ENCODE measurements at places on chromosomes 1 and 21.

GRCh38 chr1:184743062-184743756 lies 11.4 kb downstream of the EDEM3 start:
- no peak for DNase-seq

- DNase-seq: no peak
Measured at GRCh38 chr1:175678471-175678870, 64.9 kb downstream of the TNR start.

DNA sequence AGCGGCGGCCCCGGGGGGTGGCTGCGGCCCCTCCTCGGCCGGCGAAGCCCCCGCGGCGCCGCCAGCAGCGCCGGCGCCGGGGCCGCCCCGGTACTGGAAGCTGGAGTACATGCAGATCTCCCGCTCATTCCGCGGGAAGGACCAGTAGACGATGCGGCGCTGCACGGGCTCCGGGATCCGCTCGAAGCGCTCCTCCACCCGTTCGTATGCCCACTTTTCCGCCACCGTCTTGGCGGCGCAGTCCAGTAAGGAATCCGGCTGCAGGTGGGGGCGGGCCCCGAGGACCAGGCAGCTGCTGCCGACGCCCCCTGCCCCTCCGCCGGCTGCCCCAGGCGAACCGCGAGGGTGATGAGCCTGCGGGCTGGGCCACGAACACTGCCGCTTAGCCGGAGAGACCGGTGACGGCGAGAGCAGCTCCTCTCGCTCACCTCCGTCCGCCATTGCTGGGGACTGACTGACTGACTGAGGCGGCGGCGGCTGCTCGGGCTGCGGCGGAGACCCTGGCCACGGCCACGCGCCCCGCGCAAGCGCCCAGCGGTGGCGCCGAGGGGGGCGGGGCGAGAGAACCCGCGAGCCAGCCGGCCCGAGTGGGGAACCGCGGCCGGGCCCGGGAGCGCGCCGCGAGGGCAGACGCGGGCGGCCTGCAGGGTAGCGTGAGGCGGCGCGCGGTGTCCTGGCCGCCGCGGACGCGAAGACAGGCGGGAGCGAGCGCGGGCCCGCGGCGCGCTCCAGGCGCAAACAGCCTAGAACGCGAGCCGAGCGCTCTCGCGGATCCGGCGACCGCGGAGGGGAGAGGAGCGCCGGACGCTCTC lies at the start of gene ZSWIM5:
TSS of gene ZSWIM5 (minus strand) at position 696 of the 812 bp plus-strand sequence. CDS start at position 441, 255 bp downstream.
- peak; percentile 29 for DNase-seq

DNA sequence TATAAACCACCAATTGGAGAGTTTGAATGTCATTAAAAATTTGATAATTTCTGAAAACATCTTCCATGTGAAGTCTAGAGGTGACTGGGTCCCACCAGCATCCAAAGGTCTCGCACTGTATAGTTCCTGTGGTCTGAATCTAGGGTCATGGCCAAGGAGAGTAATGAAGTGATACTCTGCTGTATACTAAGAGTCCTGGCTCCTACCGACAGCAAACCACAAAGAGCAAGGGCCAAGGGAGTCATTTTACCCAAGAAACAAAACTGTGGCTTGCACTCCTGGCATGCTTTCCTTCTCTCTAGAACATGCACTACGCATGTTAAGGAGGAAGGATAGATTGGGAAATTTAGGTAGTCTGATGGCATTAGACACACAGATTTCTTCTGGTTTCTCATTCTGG lies 115.6 kb downstream of the BRINP2 start:
- DNase-seq: no peak

- no peak for DNase-seq
Measured at GRCh38 chr1:74423471-74423870, 88.9 kb downstream of the LRRC53 start.

DNA sequence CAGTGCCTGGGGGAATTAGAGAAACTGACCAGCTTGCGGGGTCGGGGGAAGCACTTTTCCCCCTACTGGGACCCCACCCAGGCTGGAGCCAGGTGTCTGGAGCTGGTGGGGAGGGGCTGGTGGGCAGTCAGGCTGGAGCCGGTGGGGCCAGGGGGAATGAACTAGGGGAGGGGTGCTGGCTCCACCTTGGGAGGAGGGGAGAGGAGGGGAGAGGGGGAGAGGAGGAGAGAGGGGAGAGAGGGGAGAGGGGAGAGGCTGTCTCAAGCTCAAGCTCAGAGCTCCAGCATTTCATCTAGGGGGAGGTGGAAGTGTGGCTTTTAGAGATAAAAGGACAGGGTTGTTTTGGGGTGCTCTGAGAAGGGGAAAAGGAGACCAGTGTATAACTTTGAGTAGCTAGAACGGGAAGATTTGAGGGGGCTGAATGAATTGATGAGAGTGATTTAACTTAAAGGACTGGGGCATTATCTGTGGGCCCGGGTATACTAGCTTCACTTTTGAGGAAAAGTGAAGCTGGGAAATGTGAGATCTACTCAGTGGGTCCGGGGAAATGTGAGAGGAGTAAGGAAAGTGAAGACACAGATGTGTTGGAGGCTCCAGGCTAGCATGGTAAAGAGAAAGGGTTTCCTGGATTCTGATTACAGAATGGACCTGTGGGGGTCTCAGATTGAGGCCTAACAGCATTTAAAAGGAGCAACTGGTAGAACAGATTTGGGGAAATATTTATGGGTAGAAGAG lies 2.8 kb downstream of the EFNA1 start:
- DNase-seq: no peak

- DNase-seq: no peak
Measured at GRCh38 chr1:62508187-62508758, 71.4 kb downstream of the USP1 start.

DNA sequence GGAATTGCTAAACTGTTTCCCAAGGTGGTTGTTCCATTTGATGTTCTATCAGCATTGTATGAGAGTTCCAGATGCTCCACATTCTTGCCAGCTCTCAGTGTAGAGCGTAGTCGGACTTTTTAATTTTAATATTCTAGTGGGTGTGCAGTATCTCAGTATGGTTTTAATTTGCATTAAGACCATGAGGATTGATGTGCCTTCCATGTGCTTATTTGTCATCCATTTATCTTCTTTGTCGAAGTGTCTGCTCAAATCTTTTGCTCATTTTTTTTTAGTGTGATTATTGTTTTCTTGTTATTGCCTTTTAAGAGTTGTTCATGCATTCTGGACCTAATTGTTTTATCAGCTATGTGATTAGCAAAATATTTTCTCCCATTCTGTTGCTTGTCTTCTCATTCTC lies 13.8 kb upstream of the GUCA2B start:
- DNase-seq: no peak

GRCh38 chr1:109277434-109278204 lies 5.3 kb downstream of the PSRC1 start:
- peak; percentile 44 for DNase-seq

DNA sequence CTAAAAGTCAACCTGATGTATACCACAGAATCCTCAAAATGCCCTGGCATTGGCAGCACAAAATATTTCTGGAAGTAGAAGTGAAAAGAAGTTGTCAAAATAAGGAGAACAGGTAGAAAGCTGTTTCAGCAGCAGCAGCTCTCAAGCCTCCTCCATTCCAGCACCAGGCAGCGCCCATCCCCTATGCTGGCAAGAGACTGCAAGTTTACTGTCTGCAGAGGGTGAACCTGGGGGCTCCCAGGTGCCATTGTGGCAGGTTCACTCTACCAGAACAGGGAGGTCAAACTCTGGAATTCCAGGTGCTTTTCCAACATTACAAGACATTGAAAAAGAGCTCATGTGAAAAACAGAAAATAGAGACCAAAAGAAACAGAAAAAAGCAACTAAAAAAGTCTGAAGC lies 128.8 kb upstream of the CTTNBP2NL start:
- DNase-seq: no peak

GRCh38 chr1:239558991-239559390 lies 172.6 kb downstream of the CHRM3 start:
- DNase-seq: no peak

DNA sequence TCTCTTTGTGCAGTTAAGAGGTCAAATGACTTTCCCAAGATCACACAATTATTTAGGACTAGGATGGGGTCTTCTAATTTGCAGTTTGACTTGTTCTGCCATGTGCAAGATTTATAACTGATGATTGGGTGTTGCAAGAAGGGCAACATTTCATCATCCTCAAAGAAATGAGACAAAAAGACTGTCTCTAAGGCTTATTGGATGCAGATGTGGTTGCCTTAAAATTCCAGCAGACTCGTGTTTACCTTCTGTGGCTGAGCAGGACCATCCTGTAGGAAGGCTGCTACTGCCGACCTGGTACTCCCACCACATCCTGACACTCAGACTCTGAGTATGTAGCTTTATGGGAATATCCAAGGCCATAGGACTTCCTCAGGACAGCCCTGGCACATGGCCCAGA lies 99.9 kb upstream of the SGIP1 start:
- DNase-seq: no peak

DNA sequence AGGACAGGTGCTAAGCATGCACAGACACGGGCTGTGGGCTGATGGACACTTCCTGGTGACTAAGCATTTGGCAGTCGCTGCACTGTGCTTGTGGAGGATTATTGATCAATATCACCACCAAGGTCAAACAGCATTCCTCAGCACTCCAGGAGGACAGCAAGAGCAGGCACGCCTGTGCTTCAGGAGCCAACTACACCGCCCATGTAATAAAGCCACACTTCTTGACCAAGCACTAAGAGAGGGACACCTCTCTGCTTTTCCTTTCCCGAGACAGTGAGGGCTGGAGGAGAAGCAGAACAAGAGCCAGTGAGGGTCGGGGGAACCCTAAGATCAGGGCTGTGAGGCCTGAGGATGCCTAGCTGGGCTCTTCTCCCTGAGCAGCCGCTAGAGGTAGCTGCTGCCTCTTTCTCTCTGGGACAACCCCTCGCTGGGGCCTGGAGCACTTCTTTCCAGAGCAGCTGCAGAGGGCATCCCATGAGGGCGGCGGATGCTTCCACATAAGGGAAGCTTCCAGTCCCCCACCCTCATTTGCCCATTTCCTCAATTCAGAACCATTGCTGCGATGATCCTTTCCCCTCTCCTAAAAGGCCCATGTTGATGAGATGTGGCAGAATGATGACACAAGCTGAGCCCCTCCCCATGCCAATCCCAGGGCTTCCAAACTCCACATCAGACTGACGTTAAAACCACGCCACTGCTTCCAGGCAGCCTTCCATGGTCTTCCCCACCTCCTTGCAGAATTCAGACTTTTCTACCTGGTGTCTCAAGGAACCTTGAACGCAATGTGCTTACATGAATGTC lies 19.1 kb downstream of the RAB7B start:
- no peak for DNase-seq

- DNase-seq: no peak
Measured at GRCh38 chr1:58390091-58390490, 156.4 kb downstream of the OMA1 start.

Data from activated gamma-delta T cell treated with anti-CD3 and anti-CD28 coated beads, Interleukin-2, amount 50 U/mL, for 16 hours (primary cell).